ENCODE measurements at places on chromosomes 2 and 18.

GRCh38 chr2:74856599-74856998 lies 22.7 kb downstream of the HK2 start:
- DNase-seq: no peak

DNA sequence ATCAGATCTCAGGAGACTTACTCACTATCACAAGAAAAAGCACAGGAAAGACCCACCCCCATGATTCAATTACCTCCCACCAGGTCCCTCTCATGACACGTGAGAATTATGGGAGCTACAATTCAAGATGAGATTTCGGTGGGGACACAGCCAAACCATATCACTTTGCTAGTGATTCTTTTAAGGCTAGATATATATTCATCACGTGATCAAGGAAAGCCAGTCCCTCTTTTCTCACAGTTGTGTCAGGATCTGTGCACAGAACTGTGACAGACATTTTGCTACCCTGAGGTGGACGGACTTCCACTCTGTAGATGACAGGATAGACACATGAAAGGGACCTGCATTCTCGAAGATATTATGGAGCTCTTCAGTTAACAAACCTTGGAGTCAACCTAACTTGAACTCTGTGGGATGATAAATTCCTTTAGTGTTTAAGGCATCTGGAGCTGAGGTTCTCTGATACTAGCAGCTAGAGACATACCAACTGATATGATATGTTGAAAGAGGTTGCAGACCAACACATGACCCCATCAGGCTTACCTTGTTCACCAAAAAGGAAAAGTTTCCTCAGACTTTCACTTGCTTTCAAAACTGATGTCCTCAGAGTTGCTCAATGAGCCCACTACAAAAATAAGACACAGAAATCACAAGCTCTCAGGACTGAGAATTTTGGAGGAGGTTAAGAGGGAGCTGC lies 66.3 kb upstream of the SCG2 start:
- DNase-seq: no peak

- no peak for DNase-seq
Measured at GRCh38 chr18:361941-362310, 94.1 kb upstream of the THOC1 start.

GRCh38 chr18:30245766-30246455 lies 796.6 kb downstream of the DSC3 start:
- no peak for DNase-seq

GRCh38 chr2:136116151-136116812 lies 1.7 kb downstream of the CXCR4 start:
- DNase-seq: peak; percentile 73

- DNase-seq: no peak
Measured at GRCh38 chr2:20925265-20925889, 102.5 kb upstream of the LDAH start.

- DNase-seq: no peak
Measured at GRCh38 chr2:12589802-12590320, 126.9 kb upstream of the TRIB2 start.

- DNase-seq: no peak
Measured at GRCh38 chr2:71379086-71379485, 47.5 kb downstream of the ZNF638 start.

DNA sequence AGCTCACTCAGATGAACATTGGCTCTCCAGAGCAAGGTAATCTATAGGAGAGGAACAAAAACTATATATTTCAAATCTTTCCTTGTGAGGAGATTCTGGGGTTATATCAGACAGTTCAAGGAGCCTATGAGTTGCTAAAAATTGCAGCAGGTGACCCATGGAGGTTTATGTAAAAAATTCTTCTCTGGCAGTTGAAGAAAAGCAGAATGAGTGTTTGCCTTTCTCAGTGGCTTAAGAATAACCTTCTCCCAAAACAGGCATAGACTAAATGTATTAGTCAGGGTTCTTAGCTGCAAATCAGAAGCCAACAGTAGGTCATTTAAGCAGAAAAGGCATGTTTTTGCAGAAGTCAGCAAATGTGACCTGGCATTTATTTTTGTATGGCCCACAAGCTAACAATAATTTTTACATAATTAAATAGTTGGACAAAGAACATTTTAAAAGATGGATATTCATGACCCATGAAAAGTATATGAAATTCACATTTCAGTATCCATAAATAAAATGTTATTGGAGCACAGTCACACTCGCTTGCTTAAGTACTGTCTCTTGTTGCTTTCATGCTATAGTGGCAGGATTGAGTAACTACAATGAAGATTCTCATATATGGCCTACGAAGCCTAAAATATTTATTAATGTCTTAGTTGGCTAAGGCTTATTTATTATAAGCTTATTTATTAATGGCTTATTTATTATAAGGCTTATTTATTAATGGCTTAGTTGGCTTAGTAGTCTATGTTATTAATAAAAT lies 93.4 kb upstream of the TLK1 start:
- no peak for DNase-seq

DNA sequence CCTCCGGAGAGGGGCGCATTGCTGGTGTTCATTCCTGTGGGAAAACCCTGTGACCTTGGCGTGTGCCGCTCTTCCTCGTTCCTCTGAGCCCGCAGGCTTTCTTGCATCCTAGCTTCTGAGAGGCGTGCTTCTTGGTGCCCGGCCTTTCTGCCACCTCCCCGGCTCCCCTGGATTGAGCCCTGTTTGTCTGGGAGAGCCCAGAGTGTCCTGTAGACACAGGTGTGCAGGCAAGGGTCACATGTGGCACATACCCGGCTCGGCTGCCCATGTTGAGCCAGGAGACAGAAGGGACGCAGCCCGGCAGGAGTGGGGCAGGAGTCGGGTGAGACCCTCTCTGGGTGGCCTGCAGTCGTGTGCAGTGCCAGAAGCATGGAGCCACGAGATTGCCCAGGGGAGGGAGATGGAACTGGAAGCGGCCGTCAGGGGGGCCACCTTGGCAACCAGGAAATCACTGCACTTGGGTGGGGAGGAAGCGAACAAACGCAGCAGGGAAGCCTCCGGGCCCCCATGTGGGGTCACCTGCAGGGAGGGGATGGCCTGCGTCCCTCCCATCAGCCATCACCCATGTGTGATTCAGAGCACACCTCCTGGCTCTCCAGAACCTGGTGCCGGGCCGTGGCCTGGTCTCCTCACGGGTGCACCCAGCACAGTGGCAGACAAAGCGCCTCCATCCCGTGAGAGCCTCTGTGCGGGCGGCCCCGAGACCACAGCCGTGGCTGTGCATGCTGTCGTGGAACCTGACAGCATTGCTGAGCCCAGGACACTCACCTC lies 92.9 kb downstream of the SH3BP4 start:
- no peak for DNase-seq

DNA sequence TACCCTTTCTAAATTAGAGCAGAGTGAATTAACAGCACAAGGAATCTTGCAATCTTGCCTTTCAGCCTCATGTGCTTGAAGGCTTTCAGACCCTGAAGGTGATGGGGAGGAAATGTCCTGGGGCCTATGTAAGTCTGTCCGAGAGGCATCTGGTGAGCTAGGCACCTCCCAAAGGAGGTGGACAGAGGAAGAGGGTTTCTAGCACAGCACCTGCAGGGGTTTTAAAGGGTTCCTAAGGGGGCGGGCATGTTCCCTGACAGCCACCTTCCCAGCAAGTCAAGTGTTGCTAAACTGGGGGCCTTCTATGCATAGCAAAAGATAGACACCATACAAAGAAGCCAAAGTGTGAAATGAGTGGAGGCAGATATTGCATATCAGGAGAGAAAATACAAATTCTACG lies 88.5 kb downstream of the CDH2 start:
- DNase-seq: no peak

DNA sequence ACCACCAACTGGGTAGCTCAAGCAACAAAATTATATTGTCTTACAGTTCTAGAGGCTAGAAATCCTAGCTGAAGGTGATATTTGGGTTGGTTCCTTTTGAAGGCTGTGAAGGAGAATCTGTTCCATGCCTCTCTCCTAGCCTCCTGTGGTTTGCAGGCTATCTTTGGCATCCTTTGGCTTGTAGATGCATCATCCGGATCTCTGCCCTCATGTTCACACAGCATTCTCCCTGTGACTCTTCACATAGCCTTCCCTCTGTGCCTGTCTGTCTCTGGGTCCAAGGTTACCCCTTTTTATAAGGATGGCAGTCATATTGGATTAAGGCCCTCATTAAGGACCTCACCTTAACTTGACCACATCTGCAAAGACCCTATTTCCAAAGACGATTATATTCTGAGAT lies 78.6 kb upstream of the MAP3K20 start:
- no peak for DNase-seq

DNA sequence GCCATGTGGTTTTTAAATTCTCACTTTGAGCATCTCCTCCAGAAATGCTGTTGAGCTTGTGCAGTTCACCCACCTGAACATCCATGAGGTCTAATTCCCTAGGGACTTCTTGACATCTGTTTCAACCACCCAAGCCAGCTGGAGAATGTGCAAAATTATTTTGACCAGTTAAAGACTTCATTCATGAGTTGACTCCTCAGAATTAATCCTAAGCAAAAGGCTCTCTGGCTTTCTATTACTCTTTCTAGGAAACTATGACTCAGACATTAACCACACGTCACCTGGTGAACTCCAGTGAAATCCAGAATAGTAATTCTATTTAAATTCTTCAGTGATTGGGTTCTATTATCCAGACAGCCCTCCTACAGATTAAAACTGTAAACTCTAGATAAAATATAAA lies 247.5 kb downstream of the NBAS start:
- no peak for DNase-seq

GRCh38 chr2:30823452-30823851 lies 16.2 kb upstream of the CAPN13 start:
- DNase-seq: no peak

DNA sequence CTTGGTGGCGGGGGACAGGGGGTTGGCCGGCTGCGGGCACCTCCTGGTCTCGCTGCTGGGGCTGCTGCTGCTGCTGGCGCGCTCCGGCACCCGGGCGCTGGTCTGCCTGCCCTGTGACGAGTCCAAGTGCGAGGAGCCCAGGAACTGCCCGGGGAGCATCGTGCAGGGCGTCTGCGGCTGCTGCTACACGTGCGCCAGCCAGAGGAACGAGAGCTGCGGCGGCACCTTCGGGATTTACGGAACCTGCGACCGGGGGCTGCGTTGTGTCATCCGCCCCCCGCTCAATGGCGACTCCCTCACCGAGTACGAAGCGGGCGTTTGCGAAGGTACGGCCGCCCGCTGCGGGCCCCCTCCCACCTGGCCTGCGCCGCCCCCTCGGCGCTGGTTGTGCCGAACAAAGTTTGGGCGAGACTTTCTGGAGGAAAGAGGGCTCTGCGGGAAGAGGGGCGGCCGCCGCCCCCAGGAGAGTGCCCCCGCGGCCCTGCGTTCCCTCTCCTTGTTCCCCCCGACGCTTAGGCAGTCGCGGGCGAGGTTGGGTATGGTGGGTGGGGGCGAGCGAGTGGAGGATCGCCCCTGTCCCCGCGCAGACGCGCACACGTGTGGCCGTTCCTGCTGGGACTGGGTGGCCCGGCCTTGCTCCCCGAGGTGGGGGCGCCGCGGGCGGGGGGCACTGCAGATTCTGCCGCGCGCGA lies 866 bp downstream of the CRIM1 start:
- peak; percentile 54 for DNase-seq

DNA sequence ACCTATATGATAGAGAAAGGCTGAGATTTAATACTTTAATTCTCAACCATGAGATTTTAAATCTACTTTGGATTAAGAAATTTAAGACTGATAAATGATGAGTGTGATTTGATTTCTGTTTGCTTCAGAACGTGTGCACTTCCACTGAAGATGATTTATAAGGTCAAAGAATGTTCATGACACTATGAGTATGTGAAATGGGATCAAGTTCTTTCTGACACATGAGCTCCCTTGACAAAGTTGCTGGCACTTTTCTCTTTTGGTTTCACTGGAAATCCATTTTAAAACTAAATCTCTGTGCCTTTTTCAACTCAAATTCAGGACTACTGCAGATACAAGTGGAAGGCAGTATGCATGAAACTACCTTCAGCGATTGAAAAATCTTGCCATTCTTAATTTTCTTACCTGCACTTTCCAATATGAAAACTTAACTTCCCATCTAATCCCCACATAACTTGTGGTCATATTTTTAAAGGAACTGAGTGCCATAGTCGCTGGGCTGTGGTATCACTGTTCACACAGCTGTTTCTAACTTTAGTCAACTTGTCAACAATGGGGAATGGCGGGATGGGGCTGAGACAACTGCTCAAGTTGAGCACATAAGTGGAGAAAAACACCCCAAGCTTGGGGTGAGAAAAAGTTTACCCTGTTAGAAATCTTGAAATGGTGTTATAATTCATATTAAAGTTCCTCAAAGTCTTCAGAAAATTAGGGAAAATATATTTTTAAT lies 51.8 kb upstream of the TTN start:
- no peak for DNase-seq

DNA sequence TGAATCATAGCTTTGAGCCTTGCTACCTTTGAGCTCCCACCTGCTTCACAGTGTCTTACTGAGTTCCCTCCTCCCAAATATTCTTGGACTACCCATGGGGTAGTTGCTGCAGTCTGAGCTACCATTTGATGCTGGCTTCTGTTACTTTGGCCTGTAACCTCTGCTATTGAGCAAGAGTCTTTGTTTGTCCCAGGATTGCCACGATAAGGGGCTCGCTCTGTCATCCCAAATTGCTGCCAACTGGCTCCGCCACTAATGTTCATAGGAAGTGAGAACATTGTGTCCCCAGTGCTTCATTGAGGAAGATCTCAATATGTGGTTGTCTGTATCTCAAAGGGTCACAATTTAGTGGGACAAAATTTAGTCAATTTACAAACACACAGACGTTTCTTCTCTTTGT lies 103.8 kb downstream of the TRIM43 start:
- no peak for DNase-seq

GRCh38 chr2:72062336-72062735 lies 85.3 kb downstream of the CYP26B1 start:
- no peak for DNase-seq

- no peak for DNase-seq
Measured at GRCh38 chr2:3479430-3480320, 39.7 kb downstream of the ADI1 start.

- DNase-seq: no peak
Measured at GRCh38 chr2:105301646-105302045, 27.9 kb downstream of the TGFBRAP1 start.

- DNase-seq: no peak
Measured at GRCh38 chr18:2529154-2529553, 42.2 kb downstream of the METTL4 start.

- no peak for DNase-seq
Measured at GRCh38 chr2:13005761-13006335, 289.1 kb downstream of the TRIB2 start.

- DNase-seq: no peak
Measured at GRCh38 chr18:37668971-37669747, 103.6 kb upstream of the CELF4 start.

DNA sequence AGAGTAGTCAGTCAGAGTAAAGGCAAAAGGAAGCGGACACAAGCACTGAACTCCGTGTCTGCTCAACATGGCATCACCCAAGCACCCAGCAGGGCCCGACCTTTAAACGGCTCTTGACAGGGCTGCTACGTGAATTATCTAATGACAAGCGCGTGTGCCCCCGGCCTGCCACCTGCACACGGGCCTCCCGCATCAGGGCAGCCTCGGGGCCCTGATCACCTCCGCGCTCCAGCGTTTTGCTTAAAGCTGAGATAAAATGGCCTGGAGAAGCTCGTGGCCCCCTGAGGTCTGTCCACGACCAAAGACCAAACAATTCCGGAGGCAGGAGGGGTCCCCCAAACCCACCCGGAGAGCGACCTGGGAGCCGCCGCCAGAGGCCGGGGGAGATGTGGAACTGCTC lies 376 bp downstream of the NDUFA10 start:
- DNase-seq: no peak
